NT2/D1 (cell line): ENCODE measurements at places on chromosomes 6 and 20.

DNA sequence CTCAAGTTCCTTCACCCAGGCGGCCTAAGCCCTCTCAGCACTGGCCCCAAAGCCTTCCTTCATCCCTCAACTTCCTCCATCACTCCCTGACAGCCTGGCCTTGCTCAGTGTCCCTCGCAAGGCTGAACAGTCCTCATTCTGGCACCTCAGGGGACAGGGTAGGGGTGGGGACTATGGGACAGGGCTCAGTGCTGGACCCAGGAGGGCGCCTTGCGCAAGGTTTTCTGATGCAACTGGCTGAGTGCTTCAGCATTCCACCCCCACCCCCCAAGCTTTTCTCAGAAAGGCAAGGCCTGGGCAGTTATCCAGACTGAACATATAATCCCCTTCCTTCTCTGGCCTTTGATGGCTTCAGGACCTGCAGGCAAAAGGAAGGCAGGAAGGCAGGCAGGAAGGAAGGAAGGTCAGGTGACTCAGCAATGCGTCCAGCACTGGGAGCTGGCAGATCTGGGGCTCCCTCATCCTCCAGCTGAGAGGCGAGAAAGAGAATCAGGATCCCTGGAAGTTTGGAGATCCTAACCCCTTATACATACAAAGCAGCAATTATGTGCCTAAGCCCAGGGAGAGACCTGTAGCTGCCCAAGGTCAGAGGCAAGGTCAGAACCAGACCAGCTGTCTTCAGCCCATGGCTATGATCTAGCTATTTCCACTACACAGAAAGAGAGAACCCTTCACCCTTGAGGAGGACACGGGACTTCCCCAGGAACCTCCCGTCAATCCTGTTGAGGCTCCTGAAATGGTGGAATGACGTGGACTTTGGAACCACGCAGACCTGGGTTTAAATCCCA is 8.6 kb upstream of the TRIB3 start:
- DNase-seq, result no peak

GRCh38 chr20:32510601-32511357 is 74.4 kb downstream of the NOL4L start:
- DNase-seq, result no peak

GRCh38 chr6:95572098-95572497 is 5.2 kb upstream of the MANEA start:
- no peak for DNase-seq

DNA sequence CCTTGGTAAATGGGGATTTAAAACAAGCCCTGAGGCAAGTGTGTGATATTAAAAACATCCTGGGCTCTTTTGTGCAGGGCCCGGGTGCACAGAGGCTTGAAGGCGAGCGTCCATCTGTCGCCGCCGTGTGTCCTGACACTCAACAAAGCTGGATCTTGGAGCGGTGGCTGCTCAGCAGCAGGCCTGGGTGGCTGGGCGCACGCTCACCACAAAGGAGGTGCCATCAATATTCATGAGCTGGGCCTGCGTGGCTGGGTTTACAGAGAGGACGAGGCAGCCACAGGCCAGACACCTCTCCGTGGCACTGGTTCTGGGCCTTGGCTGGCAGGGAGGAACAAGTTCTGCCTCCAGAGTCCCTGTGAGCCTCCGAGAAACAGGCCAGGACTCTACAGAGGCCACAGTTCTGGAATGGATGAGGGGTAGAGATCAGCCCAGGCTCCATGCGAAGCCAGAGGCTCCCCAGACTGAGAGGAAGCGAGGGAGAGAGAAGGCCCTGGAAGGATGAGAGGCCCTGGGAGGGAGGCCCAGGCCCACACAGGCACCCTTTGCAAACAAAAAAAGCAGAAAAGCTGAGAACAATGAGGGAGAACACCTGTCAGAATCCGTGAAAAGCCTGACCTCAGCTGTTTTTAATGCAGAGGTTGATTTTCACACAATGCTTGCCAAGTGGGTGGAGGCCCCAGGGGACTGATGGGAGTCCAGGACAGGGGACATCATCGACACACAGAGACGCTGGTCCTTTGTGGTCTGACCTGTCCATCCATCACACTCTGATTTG is 21.9 kb downstream of the BHLHE23 start:
- DNase-seq, result no peak

DNA sequence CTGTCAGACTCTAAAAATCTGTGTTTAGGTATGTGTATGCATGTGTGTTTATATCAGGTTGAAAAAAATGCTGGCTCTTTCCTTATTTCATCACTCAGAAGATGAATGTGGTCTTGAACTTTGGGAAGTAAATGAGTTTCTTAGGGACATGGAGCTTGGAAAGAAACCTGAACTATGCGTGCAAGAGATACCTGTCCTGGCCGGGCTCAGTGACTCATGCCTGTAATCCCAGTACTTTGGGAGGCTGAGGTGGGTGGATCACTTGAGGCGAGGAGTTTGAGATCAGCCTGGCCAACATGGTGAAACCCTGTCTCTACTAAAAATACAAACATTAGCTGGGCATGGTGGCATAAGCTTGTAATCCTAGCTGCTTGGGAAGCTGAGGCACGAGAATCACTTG is 4.4 kb upstream of the GLP1R start:
- DNase-seq, result no peak
